ENCODE measurements at places on chromosomes 16 and 17.
A peak's percentile ranks its signal among the peaks of the same experiment; 100 is the strongest.

DNA sequence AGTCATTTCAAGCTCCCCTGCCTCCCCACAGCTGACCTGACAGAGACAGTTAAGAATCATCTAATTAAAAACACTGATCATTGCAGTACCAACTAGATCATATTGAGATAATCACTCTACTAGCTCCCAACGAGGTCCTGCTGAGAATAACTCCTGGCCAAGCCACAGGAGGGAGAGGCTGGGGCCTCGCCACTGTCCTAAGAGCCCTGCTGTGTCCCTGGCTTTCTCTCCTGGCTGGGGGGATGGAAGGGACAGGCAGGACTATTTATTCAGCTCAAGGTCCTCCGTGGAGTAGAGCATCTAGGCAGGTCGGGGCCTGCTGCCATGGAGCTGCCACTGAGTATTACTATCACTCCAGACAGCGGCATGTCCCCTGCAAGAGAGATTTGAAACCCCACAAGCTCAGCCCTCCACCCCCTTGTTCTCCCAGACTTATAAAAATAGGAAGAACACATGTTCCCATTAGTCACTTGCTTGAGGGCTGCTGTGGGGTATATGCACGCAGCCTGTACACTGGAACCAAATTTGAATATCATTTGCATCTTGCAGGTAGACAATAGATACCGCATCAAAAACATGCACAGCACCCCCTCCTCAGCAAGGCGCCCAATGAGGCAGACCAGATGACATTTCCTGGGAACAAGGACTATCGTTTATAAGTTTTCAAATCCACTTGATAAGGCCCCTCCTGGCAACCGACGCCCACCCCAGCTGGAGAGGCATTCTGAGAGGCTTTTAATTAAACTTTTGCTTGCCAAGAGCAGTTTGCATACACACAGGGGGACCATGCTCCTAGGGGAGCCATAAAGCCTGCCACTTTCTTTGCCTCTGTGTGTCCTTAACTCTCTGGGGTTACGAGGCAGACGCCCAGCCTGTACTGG, 385.2 kb upstream of the ZFHX3 start:
- DNase-seq: no peak

DNA sequence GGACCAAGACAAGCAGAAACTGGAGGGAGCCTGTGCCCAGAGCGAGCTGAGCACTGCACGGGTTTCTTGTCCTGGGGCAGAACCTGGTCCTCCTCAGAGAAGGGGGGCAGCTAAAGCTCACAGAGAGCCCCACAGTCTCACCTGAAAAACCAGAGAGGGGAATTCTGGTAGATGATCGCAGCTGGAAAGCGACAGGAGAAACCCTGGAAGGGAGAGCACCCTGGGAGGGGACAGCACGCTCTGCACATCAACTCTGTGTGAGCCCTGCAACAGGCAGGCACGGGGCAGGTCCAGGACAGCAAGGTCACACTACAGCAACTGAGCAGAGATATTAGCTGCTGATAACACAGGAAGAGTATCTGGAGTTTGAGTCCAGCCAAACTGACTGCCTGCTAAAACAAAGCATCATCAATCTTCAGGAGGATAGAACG, 18.2 kb downstream of the ZCCHC14 start:
- no peak for DNase-seq

GRCh38 chr16:26457095-26457494, 609.6 kb upstream of the C16orf82 start:
- no peak for DNase-seq

DNA sequence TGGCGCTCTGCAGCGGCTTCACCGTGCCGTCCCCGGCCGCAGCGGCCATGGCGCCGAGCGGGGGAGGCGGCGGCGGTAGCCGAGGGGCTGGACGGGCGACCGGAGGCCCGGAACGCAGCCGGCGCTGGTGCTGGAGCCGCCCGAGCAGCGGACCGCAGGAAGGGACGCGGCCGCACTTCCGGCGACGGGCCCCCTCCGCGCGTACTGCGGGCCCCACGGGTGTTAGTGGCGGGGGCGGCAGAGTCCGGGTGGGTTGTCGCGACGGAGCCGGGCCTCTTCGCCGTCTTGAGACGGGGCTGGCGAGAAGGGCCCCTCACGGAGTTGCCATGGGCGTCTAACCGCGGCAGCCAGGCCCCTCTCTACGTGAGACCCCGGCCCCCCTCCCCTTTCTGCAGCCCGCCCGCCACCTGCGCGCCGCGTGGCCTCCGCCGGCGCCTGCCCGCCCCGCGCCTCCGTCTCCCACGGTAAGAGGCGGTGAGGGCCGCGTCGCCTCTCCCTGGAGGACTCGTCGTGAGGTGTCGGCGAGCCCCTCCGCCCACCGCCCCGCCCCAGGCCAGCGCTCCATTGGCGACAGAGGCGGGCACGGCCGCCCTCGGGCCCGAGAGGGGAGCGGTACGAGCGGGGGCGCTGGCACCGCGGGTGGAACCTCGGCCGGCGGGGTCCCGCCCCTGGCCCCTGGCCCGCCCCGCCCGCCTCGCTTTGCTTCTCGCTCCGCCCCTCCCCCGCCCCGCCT, at the start of the genes VPS9D1 and ZNF276:
VPS9D1 (minus strand) TSS at position 86 of the 733 bp plus-strand sequence; CDS start at position 49, 37 bp downstream.
ZNF276 (plus strand) TSS at position 725 of the 733 bp plus-strand sequence. CDS start 104 bp downstream, outside the sequence.
- DNase-seq: peak; percentile 85

DNA sequence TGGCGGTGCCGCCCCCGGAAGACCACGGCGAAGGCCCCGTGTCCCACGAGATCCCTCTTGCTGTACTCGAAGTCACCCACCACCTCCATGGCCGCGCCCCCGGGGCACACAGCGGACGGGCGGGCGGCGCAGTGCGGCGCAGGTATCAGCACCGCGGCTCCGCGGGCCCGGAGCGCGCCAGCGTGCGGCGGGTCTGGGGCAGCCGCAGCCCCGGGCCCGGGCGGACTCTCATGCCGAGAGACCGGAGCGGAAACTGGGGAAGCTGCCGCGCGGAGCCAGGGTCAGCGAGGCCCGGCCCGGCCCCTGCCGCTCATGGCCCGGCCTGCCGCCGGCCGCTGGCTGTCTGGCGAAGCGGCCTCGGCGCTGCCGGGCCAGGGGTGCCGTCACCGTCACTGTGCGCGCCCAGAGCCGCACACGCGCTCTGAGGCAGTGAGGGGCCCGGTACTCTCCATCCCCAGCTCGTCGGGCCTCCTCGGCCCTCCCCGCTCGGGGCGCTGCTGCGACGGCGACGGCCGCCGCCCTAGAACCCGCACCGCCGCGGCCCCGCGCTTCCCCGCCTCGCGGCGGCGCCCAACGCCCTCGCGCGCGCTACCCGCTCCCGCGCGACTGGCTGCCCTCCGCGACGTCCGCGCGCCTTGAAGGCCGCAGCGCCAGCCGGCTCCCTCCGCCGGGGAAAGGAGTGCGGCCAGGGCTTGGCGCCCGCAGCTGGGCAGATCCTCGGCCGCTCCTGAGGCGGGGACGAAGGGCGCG, at the start of gene ULK2:
ULK2 (minus strand) TSS at position 608 of the 750 bp plus-strand sequence; CDS start at position 89, 519 bp downstream.
- peak; percentile 85 for DNase-seq

DNA sequence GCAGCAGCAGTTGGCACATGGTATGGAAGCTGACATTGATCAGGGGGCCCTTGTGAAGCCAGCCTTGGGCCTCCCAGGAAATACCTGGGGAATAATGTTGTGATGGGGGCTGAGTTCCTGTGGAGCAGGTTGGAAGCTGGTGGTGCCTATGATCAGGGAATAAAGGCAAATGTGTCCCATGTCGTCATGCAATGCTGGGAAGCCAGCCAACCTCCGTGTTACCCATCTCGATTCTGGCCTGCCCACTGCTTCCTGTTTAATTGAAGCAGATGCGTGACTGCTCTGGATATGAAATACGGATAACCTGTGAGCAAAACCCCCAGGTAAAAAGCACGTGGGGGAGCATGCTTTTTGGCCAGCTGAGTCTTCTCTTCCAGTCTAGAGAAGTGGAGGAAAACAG, 580.4 kb upstream of the HSBP1 start:
- no peak for DNase-seq

DNA sequence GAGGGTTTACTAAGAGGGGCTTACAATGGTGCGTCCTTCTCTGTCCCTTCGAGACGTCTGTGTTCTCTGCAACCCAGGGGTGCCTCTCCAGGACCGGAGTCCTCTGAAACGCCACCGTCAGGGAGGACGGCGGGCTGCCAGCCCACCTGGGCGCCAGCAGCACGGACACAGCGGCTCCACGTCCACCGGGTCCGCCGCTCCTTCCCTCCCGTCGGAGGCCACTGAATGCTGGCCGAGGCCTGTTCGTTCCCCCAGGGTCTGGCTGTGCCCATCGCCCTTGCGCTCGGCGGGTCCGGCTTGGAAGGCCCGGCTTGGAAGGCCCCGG, 403 bp downstream of the TEPSIN start:
- no peak for DNase-seq

GRCh38 chr17:68785565-68786486, 169.4 kb downstream of the ABCA8 start:
- no peak for DNase-seq

DNA sequence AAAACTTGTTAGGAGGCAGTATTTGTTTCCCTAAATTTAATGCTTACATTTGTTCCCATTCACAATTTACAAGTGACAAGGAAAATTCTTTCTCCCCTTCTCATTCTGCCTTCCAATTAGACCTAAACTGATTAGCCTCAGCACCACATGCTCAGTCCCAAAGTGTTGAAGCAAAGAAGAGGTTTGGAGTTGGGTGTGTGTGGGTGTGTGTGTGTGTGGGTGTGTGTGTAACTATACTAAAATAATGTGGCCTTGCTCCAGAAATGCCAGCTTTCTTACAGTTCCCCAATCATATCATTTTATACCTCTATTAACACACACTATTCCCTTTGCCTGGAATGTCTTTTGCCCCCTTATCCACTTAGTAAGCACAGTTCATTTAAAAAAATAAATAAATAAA, 6.9 kb upstream of the UTP6 start:
- no peak for DNase-seq

- no peak for DNase-seq
Observed at GRCh38 chr17:50451943-50452629, 16.6 kb downstream of the CHAD start.

GRCh38 chr17:2808367-2809335, 12.4 kb downstream of the RAP1GAP2 start:
- DNase-seq: no peak

DNA sequence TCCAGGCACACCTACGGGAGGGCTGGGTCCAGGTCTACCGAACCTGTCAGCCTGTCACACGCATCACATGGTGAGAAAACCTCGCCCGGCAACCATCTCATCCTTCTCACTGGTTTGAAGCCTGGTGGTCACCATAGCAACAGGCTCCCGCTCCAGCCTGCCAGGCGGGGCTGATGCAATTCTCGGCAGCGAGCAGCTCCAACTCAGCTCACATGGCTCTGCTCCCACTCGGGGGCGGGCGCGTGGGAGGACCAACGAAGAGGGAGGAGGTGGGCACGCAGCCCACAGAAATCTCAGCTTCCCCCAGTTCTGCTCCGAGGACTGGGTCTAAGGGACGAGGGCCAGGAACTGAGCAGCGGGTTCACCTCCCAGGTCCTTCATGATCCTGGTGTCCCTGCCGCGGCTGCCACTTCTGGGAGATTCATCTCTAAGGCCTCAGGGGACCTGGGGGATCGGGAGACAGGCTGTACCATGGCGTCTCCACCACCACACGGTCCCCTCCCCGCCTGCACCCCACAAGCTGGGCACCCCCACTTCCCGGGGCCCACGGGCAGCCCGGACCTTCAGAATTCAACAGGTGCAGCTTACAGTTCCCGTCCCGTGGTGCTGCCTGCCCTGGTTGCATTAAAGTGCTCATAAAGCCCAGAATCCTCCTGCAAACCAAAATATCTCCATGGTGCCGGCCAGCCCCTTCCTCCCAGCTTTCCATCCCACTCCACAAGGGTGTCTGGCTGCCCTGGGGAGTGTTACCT, 25.8 kb downstream of the ABR start:
- DNase-seq: peak; percentile 18

DNA sequence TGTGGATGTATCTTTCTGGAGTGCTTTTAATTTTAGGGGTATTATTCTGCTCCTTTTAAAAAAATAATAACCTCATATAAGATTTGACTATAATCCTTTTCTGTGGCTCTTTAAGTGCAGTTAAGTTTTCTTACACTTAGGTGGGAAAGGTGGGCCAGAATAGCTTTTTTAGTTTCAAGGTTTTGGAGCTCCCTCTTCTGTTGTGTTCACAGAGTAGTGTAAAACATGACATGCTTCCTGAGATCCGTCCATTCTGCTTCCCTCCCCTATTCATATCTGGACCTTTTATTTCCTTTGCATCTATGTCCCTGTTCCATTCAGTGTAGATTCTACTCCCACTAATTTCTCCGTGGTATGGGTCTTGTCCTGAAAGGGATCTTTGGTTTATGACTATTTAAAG, 12.8 kb downstream of the LRRC36 start:
- DNase-seq: peak; percentile 29

DNA sequence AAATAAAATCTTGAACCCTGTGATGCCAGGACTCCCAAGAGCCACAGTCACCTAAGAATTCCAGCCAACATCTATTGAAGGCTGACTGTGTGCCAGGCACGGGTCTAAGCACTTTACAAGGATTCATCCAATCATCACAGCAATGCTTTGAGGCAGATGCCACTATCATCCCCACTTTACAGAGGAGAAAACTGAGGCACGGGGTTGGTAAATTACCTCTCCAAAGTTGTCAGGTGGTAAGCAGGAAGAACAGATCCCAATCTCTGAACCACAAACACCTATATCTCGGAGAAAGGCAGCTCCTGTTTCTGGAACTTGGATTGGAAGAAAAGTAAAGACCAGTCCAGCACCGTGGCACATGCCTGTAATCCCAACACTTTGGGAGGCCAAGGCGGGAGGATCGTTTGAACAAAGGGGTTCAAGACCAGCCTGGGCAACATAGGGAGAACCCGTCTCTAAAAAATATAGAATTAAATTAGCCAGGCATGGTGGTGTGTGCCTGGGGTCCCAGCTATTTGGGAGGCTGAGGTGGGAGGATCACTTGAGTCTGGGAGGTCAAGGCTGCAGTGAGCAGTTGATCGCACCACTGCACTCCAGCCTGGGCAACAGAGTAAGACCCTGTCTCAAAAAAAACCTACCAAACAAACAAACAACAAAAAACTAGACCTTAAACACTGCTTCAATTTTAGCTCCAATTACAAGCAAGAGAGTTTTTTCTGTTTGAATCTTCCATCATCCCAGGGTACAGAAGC, 60.7 kb upstream of the SIAH1 start:
- no peak for DNase-seq

DNA sequence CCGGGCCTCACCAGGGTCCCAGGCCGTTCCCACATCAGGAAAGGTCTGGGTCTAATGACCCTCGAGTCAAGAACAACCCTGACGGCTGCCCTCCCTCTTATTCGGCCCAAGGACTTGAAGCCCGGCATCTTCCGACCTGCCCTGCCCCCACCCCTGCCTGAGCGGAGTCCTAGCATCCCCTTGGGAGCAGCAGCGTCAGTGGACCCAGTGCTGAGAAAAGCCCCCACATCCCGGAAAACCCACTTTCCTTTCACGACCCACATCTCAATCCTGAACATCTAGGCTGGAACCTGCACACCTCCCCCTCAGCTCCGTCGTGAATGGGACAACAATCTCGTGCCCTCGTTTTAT, 769 bp downstream of the TMEM88 start:
- DNase-seq: no peak
